Activated CD8-positive, alpha-beta memory T cell treated with anti-CD3 and anti-CD28 coated beads for 1 hour (primary cell): ENCODE measurements at places on chromosomes 1 and 21.

- no peak for DNase-seq
Observed at GRCh38 chr1:211610779-211611556, 32.0 kb upstream of the SLC30A1 start.

DNA sequence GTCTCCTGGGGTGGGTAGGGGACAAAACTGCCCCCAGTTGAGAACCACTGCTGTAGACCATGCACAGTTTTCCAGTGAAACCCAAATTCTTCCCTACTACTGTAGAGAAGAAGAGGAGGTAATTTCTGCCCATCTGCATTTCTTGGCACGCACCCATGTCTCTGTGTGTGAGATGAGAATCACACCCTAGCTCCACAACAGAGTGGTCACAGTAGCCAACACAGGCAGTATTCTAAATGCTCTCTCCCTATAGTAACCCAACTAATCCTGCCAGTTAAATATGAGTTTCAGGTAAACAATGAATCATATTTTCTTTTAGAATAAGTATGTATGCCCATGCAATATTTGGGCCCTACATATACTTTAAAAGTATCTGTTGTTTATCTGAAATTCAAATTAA, 1.2 kb upstream of the CAPN2 start:
- no peak for DNase-seq

- no peak for DNase-seq
Observed at GRCh38 chr1:9473032-9473807, 66.0 kb upstream of the SLC25A33 start.

GRCh38 chr1:84583648-84584047, 9.4 kb upstream of the CTBS start:
- no peak for DNase-seq

- no peak for DNase-seq
Observed at GRCh38 chr1:55955016-55955621, 624.2 kb downstream of the PLPP3 start.

GRCh38 chr1:20210736-20211460, 24.6 kb upstream of the PLA2G2C start:
- DNase-seq, result no peak

GRCh38 chr1:22688466-22688865, 22.2 kb upstream of the EPHB2 start:
- DNase-seq, result no peak

- no peak for DNase-seq
Observed at GRCh38 chr1:13746342-13746741, 46.4 kb downstream of the PRDM2 start.

GRCh38 chr1:45518910-45519309, 2.8 kb downstream of the PRDX1 start:
- DNase-seq, result no peak

DNA sequence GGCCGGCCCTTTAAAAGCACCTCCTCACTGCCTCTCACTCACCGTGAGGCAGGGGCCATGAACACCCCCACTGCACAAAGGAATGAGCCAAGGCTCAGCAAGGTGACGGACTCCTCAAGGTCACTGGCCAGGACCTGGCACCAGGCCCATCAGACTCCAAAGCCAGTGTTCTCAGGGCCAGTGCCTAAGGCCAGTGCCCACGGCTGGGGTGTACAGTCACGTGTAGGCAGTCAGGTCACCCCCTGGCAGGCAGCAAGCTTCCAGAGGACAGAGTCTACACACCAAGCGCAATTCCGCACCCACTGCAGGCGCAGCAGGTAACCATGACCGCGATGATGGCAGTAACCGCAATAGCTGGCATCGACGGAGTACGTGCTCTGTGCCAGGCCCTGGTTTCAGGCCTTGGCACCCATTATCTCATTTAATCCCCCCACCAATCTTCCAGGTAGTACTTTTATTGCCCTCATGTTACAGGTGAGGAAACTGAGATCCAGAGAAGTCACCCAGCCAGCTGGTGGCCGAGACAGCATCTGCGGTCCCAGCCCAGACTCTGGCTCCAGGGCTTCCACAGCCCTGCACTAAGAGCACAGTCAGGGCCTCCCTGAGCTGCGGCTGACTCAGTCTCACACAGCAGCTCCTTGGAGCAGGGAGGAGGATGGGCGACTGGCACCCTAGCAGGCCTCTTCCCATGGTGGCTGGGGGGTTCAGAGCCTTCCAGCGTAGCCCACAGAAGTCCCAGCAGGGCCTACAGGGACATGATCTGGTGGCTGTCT, 27.0 kb downstream of the RAP1GAP start:
- no peak for DNase-seq

- DNase-seq, result no peak
Observed at GRCh38 chr1:68442822-68443556, 6.8 kb downstream of the RPE65 start.

GRCh38 chr1:4616831-4617465, 37.5 kb upstream of the AJAP1 start:
- DNase-seq, result no peak

DNA sequence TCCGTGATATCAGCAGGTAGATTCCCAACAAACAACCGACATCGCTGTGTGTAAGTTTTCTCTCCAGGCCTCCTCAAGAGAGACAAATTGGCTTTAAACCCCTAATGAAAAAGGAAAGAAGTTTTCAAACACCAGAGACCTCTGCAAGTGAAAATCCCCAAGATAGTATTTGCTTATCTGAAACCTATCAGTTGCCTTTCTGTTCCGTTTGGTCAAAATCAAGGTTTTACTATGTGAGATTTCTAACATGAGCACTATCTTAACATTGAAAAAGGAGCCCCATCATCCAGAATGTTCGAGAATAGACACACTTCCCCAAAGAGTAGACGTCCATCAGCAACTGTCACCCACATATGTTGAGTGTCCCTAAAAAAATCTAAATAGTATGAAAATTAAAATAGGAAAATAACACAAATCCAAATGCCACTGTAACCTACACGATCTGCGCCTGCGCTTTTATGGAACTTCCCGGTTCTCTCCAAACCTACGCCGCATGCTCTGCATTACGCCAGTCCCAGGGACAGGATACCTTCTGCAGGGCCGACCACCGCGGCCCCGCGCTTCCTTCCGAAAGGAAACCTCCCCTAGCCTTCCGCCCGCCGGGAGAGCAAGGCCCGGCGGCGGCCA, 1.4 kb downstream of the SFPQ start:
- no peak for DNase-seq

- no peak for DNase-seq
Observed at GRCh38 chr1:243748227-243748626, 101.8 kb downstream of the AKT3 start.

DNA sequence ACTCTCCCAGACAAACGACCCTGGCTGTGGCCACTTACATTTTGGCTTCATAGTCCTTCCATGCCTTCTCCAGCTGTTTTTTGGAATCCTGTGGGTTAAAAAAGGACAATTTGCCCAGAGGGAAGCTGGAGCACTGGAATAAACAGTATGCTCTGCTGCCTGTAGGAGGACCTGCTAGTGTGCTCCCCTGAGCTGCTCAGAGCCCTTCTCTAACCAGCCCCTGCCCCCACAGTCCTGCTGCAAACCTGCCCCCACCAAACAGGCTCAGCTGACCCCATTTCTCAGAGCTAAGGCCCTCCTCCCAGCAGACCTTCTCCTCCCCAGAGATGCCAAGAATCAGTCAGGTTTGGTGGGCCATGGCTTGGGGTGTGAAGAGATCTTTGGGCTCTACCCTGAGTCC, 26.9 kb upstream of the TCEA3 start:
- DNase-seq, result no peak

- DNase-seq, result no peak
Observed at GRCh38 chr1:153570874-153571273, 5.2 kb upstream of the S100A2 start.

GRCh38 chr1:77929806-77930205, 41.4 kb downstream of the NEXN start:
- no peak for DNase-seq

DNA sequence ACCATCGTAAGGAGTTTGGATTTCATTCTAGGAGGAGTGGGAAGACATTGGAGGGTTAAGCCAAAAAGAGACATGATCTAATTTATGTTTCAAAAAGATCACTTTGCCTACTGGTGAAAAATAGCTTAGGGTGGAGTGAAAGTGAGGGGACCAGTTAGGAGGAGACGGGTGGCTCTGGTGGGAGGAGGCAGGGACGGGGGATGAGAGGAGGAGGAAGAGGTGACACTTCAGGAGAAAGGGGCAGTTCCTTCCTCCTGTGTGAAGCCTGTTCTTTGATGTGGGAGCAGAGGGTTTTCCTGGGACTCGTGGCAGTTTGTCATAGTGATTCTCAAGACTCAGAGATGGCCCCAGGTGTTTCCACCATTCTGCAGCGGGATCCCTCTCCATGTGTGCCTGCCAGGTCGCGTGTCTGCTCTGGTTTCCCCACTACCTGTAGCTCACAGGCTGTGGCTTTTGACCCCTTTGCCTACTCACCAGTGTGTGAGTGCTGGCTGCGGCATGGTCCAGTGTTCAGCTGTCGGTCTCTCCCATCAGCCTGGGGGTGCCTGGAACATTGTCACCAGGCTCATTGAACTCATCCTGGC, 102.4 kb downstream of the CNIH3 start:
- no peak for DNase-seq

DNA sequence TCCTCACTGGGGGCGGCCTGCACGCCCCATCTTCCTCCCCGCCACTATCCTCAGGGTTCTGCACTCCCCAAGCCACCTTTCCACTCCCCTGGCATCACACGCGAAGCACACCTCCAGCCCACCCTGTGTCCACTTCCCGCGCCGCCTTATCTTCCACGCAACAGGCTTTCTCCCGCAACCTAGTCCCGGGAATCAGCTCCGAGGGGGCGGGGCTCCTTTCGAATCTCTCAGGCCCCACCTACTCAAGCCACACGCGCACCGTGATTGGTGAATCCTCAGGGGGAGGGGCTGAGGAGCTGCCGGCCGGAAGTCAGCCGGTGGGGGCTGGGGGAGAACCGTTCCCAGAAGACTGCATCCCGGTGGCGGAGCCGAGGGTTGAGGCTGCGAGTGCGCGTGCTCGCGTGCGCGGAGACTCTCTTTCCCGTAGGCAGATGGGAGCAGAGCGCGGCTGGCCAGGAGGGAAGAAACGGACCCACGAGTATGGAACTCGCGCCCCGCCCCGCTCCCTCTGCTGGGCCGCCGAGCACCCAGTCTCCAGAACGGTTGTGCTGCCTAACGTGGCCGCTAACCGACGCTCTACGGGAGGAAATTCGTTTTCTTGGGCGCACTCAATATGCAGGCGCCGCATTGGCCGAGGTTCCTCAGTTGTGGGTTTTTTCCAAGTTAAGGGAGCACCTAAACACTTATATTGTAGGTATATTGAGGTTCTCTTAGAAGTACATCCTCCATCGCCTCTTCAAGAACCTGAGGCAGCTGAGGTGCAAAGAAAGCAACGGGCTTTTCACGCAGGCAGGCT, at the start of gene PSRC1:
Gene PSRC1 (minus strand): TSS at position 194 of the 796 bp plus-strand sequence.
- peak; percentile 57 for DNase-seq

DNA sequence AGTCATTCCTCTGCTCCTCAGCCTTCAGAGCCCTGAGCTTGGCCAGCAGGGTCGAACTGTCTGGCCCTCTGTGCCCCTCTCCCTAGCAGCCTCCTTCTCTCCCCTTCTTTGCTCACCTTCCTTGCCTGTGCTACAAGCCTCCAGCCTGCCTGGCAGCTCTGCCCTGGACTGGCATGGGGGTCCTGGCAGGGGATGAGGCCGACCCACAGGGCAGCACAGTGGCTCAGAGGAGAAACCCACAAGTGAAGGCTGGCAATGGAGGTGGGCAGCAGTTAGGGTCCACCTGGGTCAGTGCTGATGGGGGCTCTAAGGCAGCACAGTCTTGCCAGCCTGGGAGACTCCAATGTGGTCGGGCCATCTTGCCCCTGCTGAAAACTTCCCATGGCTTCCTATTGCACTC, 274.2 kb downstream of the GRIK3 start:
- no peak for DNase-seq

DNA sequence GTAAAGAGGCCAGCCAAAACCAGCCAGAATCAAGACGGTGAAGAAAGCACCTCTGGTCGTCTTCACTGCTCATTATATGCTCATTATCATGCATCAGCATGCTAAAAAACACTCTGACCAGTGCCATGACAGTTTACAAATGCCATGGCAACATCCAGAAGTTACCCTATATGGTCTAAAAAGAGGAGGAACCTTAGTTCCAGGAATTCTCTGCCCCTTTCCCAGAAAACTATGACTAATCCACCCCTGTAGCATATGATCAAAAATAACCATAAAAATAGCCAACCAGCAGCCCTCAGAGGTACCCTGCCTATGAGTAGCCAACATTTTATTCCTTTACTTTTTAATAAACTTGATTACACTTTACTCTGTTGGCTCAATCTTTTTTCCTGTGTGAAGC, 34.2 kb upstream of the PBX1 start:
- DNase-seq, result no peak

DNA sequence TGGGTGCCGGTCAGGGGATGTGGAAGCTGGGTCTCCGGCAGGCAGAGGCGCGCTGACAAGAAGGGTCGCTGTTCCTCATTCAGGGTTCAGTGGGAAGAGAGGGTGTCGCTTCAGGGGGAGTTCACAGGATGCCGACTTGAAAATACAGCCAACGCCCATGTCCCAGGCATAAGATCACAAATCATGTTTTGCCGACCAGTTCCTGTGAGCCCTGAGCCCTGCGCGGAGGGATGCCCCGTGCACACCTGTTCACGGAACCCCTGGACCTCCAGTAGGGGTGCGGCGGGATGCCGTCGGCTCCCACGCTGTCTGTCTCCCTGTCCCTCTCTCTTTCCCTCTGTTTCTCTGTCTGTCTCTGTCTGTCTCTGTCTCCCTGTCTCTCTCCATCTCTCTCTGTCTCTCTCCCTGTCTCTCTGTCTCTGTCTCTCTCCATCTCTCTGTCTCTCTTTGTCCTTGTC, 26.8 kb downstream of the TP73 start:
- DNase-seq, result no peak
